ENCODE measurements at places on chromosomes 2 and 18. TPM values are rescaled to one million over a fixed set of nuclear protein-coding genes. Genes with fewer than 3 reads are reported as not detected.
A peak's percentile ranks its signal among the peaks of the same experiment; 100 is the strongest.

GRCh38 chr2:148568597-148568996 lies 76.0 kb upstream of the EPC2 start:
- no peak overlapping the region for H3K27ac ChIP-seq
- no peaks in the 10 kb centered on the region for H3K27me3 ChIP-seq
- H3K4me3 ChIP-seq = no peak overlapping the region
- no peaks in the 10 kb centered on the region for H3K36me3 ChIP-seq
- no peaks in the 10 kb centered on the region for H3K4me1 ChIP-seq
- no peak for DNase-seq

- H3K4me3 ChIP-seq = no peak overlapping the region
- H3K36me3 ChIP-seq = no peaks in the 10 kb centered on the region
- H3K27me3 ChIP-seq = no peaks in the 10 kb centered on the region
- H3K27ac ChIP-seq = no peak overlapping the region
- no peaks in the 10 kb centered on the region for H3K4me1 ChIP-seq
Measured at GRCh38 chr18:76569644-76570419, 74.8 kb upstream of the ZNF516 start.

GRCh38 chr18:473802-474201 lies 26.7 kb downstream of the COLEC12 start:
- H3K27me3 ChIP-seq = no peaks in the 10 kb centered on the region
- H3K4me3 ChIP-seq = no peak overlapping the region
- H3K36me3 ChIP-seq = no peaks in the 10 kb centered on the region
- H3K27ac ChIP-seq = no peak overlapping the region

- no peaks in the 10 kb centered on the region for H3K27me3 ChIP-seq
- DNase-seq = no peak
- H3K36me3 ChIP-seq = peaks cover 59% of the 10 kb centered on the region
- no peak overlapping the region for H3K4me3 ChIP-seq
- H3K4me1 ChIP-seq = no peaks in the 10 kb centered on the region
Measured at GRCh38 chr2:64586883-64587481, 62.9 kb downstream of the AFTPH start.

DNA sequence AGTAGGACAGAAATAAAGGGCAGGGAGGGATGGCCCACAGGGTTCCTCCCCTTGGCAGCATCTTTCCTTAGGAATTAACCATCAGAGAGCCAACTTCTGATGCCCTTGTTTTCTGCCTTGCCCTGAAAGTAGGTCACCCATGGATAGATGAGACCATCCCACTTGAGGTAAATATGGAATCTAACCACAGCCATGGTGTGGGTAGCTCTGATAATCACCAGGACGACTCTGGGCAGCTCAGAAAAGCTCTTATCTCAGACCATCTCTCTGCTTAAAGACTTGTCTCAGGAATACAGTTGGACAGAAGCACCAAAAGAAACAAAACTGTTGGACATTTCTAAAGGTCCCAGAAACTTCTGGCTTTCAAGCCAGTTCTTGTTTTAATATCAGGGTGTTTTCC lies 101.4 kb upstream of the CELF4 start:
- no peak for DNase-seq
- no peak overlapping the region for H3K27ac ChIP-seq
- no peaks in the 10 kb centered on the region for H3K4me1 ChIP-seq
- H3K27me3 ChIP-seq = no peaks in the 10 kb centered on the region

GRCh38 chr2:146817613-146818012 lies 1027.2 kb upstream of the ACVR2A start:
- no peaks in the 10 kb centered on the region for H3K4me1 ChIP-seq
- no peaks in the 10 kb centered on the region for H3K36me3 ChIP-seq
- H3K27ac ChIP-seq = no peak overlapping the region

The KCNJ3 gene
- not detected for total RNA-seq

The ST8SIA5 gene
- total RNA-seq = not detected

DNA sequence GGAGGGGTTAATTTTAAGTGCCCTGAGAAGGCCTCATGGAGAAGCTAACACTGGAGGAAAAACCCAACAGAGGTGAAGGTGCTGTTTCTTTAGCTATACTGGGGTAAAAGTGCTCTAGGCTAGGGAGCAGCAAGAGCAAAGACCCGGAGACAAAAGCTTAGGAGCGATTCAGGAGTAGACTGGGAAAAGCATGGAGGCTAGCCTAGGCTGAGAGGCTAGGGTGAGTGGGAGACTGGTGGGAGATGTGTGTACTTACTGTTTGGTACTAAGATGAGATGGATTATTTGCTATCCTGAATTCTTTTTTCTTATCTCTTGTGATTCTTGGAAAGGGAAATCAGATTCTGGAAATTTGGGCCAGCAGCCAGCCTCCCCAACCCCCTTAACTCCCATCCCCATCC lies 2.0 kb downstream of the GIGYF2 start:
- H3K4me1 ChIP-seq = peaks cover 31% of the 10 kb centered on the region
- H3K36me3 ChIP-seq = peaks cover 8% of the 10 kb centered on the region
- peak overlapping the region; percentile 99 for H3K4me3 ChIP-seq
- no peaks in the 10 kb centered on the region for H3K27me3 ChIP-seq
- no peak overlapping the region for H3K27ac ChIP-seq

DNA sequence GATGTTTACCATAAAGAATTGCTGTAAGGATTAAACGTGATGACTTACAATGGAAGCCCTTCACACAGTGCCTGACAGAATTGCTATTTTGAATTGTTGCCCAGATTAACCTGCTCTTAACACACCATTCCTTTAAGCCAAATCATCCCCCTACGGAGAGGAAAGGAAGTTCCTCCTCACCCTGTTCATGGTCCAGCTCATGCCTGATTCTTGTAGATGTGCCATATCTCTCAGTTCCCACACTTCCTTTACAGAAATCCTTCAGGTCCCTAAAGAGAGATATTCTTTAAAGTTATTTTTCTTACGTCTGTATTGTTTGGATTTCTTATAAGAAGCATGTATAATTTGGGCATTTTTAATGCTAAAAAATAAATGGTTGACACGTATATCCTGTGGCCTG lies 127.5 kb upstream of the DAPL1 start:
- peaks cover 17% of the 10 kb centered on the region for H3K4me1 ChIP-seq
- no peak for DNase-seq
- no peak overlapping the region for H3K4me3 ChIP-seq
- H3K27me3 ChIP-seq = no peaks in the 10 kb centered on the region
- H3K36me3 ChIP-seq = peaks cover 34% of the 10 kb centered on the region

GRCh38 chr2:191465766-191466420 lies 212.0 kb upstream of the NABP1 start:
- H3K36me3 ChIP-seq = no peaks in the 10 kb centered on the region
- H3K27me3 ChIP-seq = no peaks in the 10 kb centered on the region

The ADCY3 gene
- total RNA-seq = 37.0 TPM

DNA sequence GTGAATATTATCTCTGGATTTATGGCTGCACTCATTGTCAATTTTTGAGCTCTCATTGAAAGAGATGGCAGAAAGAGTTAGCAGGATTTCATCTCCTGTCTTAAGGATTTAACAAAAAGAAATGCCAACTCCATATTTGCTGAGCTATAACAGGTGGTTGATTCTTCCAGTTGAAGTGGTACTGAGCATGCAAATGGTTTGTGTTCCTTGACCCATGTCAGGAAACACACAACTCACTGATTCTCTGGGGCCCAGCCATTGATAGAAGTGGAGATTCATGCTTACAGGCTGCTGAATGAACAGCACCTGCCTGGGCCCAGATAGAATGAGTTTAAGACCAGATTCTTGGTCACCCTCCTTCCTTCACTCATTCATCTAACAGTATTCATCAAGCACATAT lies 128.8 kb downstream of the CERS6 start:
- H3K27me3 ChIP-seq = no peaks in the 10 kb centered on the region
- no peak overlapping the region for H3K4me3 ChIP-seq
- no peaks in the 10 kb centered on the region for H3K4me1 ChIP-seq

- H3K4me3 ChIP-seq = no peak overlapping the region
- DNase-seq = no peak
- H3K27ac ChIP-seq = no peak overlapping the region
- no peaks in the 10 kb centered on the region for H3K36me3 ChIP-seq
- H3K27me3 ChIP-seq = no peaks in the 10 kb centered on the region
Measured at GRCh38 chr2:34646901-34647300, 1047.8 kb upstream of the FAM98A start.

The TNFAIP6 gene
- 3.0 TPM for total RNA-seq
